Occipital lobe (tissue), 3 donors: ENCODE measurements at places on chromosomes 16 and 17. TPM values are rescaled to one million over a fixed set of nuclear protein-coding genes. Genes with fewer than 3 reads are reported as not detected.

Gene CDH3
- total RNA-seq = 7.5 TPM

DNA sequence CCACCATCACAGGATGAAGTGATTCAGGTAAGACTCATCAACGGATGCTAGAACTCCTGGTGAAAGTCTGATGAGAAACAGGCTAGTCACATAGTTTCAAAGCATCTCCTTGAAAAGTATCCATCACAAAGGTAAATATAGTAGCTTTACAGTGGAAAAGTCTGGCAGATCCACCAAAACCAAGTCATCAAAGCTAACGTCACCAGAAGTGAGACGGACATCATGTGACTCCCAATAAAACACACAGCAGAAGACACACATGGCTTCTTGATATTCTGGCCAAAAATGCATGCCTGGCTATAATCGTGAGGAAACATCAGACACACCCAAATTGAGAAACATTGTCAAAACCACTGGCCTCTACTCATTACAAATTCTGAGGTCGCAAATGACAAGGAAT, 17.9 kb upstream of the TRPV3 start:
- DNase-seq = no peak

- no peak for DNase-seq
These were observed 43.2 kb upstream of the DNAJA2 start for GRCh38 chr16:47016700-47017133.

Gene PIMREG
- total RNA-seq = 5.9 TPM

DNA sequence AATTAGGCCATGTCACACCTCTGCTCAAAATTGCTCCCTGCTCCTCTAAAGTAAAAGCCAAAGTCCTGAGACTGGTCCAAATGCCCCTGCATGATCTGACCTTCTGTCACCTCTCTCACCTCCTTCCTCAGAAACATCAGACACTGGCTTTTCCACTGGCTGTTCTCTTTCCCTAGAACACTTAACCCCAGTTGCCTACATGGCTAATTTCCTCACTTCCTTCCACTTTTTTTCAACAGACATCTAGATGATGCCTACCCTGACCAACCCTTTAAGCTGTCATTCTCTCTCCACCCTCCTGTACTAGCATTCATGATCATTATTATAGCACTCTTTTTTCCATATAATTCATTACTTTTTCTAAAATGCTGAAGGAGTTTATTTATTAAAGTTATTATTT, 31.0 kb downstream of the CCT6B start:
- DNase-seq = no peak
